ENCODE measurements at places on chromosomes 2 and 18.

DNA sequence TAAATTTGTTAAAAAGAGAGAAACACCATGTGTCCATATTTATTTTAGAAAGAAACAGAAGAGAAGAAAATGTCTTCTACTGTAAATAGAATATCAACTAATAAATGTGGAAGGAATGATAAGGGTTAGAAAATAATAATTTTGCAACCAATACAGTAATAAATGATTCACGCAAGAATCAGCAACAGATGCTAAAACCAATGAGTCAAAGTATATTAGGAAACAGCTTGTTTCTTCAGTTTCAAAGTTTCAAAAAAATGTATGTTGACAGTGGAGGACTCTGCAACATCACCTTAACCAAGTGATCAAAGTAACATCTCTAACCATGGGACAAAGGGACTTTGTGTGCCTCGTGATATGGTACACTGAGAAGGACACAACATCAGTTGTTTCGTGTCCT is 147.0 kb downstream of the TWIST2 start:
- no peak for DNase-seq

DNA sequence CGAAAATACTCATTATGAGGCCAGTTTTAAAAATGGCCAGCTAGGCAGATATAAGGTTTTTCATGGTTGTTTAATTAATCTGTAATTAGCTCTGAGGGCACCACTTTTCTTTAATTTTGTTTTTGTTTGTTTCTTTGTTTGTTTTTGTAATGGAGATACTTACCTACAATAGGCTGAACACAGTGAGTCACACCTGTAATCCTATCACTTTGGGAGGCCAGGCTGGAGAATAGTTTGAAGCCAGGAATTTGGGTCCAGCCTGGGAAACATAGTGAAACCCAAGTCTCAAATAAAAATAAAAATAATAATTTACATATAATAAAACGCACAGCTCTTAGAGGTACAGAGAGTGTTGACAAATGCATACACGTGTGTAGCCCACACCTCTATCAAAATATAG is 56.8 kb upstream of the MSH2 start:
- DNase-seq, result no peak

- DNase-seq, result no peak
These were observed 241.6 kb downstream of the HRH4 start for GRCh38 chr18:24702001-24702515.

DNA sequence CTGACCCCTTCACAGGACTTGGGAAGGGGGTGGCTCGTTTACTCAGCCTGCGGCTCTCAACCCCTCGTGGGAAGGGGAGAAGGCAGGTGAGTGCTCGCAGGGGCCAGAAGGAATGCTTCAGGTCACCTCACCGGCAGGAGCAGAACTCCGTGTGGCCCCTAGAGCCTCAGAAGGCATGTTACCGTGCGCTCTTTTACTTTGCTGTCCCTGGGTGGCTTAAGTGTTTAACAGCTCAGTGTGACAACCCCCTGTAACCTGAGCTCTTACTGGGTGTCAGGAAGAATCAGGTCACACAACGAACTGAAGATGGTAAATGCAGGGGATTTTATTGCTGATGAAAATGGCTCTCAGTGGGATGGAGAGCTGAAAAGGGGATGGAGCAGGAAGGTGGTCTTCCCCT is 1235.4 kb downstream of the LRP1B start:
- no peak for DNase-seq

- DNase-seq, result no peak
These were observed 91.8 kb upstream of the KLF7 start for GRCh38 chr2:207257251-207258250.

- no peak for DNase-seq
These were observed 16.3 kb upstream of the CDKL4 start for GRCh38 chr2:39260087-39260486.

- DNase-seq, result no peak
These were observed 62.9 kb upstream of the SERPINE2 start for GRCh38 chr2:224101820-224102630.

DNA sequence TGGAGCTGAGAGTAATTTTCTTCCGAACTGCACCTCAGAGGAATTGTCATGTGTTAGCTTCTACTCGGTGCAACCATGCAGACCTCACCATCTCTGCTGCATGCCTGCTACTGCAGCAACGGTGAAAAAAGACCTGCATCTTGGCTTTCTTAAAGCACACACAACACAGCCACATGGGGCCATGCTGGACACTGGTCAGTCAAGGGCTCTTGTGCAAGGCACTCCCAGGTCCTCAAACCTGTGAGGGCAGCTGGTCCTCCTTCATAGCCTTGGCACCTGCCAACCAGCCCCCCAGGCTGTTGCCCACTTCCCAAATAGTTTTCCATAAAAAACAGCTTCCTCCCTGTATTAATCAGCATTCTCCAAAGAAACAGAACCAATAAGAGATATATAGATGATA is 113.5 kb upstream of the TEX51 start:
- no peak for DNase-seq

DNA sequence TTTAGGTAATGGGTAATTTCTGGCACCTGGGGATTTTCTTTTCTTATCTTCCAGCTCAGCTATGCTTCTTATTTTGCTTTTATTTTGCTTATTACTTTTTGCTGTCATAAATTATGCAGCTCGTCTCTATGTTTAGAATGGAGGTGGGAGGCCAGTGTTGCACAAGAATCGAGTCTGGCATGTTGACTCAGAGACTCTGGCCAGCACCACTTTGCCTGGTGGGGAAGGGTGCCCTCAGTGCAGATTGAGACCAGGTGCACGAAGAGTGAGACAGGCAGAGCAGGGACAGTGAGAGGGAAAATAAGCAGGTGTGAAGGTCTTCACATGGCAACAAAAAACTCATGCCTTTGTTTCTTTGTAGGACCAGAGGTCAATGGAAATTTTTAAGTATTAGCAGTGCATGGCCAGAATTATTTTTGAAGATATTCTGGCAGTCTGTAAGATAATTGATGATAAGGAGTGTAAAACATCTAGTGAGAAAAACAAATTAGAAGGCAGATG is 59.2 kb upstream of the SLC5A7 start:
- no peak for DNase-seq

DNA sequence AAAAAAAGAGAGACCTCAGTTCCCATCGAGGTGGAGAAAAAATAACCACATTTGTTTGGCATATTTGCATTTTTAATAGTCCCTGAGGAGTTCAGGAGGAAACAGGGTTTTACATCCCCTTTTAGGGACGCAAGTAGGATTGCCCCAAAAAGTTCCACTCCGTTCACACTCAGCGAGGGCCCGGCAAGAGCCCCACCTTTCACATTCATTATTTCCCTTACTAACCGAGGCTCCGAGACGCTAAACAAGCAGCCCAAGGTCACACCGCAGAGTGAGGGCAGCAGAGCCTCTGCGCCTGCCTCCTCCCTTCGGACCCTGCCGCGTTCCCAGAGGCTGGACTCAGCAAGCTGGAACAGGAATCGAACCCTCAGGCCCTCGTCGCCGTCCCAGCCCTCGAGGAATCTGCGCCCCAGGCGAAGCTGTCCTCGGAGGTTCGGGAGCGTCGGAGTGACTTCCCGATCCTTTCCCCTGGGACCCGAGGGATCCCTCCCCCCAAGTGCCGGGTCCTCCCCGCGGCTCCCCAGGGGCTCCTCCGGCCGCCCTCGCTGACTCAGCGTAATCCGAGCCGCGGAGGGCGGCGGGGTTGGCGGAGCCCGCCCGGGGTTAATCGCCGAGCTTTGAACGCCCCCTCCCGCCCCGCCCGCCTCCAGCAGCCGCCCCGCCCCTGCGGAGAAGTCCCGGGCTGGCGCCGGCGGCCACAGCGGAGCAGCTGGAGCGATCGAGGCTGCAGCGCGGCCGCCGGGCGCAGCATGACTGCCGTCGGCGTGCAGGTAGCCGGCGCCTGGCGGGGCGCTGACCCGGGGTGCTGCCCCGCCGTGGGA is at the start of gene TMEM37:
Gene TMEM37 (plus strand): TSS at position 700 of the 821 bp plus-strand sequence. CDS start 50 bp downstream, at position 750.
- DNase-seq, result no peak

- no peak for DNase-seq
These were observed 67.9 kb upstream of the ALPP start for GRCh38 chr2:232310696-232311095.

DNA sequence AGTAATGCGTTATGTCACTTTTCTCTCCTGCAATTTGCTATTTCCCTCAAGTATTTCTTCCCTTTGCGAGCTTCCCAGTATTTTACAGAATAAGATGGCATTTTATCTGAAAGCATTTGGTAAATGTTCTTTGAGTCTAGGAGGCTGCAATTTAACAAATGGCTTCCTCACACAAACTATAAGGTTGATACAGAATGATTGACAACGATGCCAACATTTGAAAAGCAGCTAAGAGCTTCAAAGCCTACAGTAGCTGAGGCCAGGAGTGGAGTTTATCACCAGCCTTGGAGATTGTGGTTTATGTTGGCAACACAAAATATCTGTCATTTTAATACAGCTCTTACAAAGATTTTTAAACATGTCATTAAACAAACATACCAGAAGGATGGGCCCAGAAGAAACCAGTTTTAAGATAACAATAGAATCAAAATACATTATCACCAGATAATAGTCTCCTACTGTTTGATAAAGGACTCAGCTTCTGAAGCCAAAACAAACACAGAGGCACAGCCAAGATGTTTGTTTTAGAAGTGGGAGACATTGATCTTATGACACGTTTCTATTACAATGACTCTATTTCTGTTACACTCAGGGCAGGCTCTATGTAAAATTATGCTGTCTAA is 711.4 kb upstream of the ACVR2A start:
- no peak for DNase-seq

- no peak for DNase-seq
These were observed 37.7 kb upstream of the NEMP2 start for GRCh38 chr2:190572246-190572645.

GRCh38 chr18:63775166-63775730 is at the start of gene SERPINB7:
SERPINB7 (plus strand) TSS chr18:63775418; CDS start chr18:63782373, 6,955 bp downstream.
- DNase-seq, result no peak

DNA sequence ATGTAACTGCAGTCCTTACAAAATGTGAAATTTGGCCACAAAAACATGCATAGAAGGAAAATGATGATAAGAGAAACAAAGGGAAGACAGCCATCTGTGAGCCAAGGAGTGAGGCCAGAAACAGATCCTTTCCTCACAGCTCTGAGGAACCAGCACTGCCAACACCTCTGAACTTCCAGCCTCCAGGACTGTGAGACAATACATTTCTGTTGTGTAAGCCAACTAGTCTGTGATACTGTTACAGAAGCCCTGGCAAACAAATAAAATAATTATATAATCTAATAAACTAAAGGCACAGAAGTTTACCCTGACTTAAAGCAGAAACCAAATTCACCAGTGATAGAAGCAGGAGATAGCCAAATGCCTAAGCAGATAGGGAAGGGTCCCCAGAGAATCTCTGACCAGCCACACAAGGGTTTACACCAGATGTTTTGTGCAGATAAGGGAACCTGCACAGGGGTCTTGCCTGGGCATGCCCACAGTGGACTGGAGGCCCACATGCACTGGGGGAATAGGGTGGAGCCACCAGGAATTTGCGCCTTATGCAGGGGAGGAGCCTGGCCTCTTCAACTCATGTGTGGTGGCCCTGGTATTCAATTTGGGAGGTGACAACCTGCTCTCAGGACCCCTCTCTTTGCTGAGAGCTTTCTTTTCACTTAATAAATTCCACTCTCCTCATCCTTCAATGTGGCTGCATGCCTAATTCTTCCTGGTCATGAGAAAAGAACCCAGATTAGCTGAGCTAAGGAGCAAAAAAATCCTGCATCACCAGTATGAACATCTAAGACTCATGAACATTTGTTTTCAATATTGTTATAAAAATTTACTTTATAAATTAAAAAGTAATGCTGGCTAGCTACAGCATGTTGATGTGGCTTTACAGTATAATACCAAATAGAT is 3.8 kb upstream of the GCC2 start:
- DNase-seq, result no peak

DNA sequence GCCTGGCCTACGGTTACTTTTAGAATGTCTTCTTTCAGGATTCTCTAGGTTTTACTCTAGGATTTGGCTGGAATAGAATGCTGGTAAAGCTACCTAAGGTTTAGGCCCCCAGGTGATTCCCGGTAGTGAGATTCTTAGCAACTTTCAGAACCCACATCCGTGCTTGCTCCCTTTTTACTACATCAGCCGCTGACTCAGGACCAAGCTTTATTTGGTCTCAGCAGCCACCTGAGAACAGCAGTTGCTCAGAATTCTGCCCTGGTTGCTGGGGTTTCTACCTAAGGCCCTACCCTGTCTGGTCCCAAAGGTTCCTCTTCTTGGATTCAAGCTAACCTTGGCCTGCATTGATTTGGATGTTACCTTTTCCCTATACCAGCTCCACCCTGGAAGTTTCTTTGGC is 36.1 kb upstream of the NDUFV2 start:
- DNase-seq, result no peak

DNA sequence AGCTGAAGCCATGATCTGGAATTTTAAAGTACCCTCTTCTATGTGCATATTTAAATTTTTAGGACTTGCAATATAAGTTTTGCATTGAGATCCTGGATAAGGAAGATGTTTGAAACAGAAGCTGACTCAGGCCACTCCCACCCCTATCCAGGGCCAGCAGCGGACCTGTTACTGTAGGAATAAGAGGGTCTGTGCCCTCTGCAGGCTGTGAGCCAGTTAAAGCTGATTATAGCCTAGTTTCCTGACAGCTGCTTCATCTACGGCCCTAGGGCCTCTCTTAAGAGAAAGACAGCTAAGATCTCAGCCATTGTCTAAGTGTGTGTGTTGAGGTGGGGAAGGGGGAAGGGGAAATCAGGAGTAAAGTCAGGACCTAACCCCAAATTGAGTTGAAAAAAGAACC is 234.0 kb downstream of the HAUS1 start:
- DNase-seq, result no peak

DNA sequence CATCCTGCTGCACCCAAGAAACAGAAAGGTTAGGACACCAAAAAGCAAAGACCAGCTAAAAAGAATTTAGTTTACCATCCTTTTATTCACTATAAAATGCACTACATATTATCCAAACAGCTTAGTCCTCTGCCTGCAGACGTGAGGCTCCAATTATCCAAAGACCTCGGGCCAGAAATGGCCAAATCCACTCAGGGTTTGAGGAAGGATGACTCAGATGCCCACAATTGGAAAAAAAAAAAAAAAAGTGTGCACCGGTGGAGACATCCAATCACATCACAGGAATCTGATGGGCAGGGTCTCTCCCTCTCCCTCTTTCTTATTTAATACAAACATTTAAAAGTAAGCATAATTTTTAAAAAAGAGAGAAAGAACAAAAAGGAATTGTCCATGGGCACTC is 65.7 kb downstream of the TRABD2A start:
- no peak for DNase-seq

- no peak for DNase-seq
These were observed 209.2 kb downstream of the ICOS start for GRCh38 chr2:204145791-204146190.

GRCh38 chr2:25736899-25737515 is 63.6 kb upstream of the DTNB start:
- no peak for DNase-seq

DNA sequence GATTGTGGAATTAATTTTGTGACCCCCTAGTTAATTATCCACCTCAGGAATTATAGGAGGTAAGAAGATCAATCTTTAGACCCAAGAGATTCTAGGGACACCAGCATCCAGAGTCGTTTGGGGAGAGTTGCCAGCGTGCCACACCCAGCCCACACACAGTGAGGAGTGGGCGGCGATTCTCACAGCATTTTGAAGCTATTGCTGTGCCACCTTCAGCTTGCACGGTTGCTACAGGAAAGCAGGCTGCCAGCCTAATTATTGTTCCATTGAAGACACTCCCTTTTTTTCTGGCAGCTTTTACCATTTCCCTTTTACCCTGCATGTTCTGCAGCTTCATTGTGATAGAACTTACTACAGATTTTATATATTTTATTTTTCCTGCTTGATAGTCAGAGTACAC is 13.1 kb upstream of the MYL12A start:
- DNase-seq, result no peak

- no peak for DNase-seq
These were observed 1224.7 kb upstream of the CELF4 start for GRCh38 chr18:38790303-38790702.
